ENCODE measurements at places on chromosomes 7 and 10. TPM values are rescaled to one million over a fixed set of nuclear protein-coding genes. Genes with fewer than 3 reads are reported as not detected.

DNA sequence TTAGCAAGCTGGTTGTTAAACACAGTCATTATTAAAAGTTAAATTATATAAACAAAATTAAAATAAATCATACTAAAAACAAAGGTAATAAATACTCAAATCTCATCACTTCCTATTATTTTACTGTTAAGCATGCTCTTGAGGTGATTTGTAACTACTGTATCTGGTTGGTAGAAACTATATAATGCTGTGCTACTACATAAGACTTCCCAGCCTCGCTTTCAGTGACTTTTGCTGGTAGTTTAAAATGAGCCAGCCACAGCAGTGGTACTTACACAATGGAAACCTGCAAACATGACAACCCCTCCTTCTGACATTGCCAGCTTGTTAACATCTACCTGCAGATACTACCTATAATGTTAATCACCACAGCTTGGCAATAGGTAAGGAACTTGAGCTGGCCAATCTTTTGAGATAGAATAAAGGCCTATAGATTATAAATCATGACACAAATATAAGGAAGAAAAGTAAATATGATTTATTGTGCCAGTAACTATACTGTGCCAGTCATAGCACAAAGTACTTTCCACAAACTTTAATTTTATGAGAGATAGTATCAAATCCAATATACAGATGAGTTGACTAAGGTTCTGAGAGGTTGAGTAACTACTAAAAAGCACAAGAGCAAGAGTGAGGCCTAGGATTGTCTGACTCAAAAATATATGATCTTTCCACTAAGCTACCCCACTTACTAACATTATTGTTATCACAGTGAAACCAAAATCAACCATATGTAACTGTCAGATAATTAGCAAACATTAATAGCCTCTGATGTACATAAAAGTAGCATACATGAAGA, 181.1 kb upstream of the ASAH2 start:
- DNase-seq: no peak

- DNase-seq: no peak
Observed at GRCh38 chr7:79063019-79063698, 390.3 kb downstream of the MAGI2 start.

DNA sequence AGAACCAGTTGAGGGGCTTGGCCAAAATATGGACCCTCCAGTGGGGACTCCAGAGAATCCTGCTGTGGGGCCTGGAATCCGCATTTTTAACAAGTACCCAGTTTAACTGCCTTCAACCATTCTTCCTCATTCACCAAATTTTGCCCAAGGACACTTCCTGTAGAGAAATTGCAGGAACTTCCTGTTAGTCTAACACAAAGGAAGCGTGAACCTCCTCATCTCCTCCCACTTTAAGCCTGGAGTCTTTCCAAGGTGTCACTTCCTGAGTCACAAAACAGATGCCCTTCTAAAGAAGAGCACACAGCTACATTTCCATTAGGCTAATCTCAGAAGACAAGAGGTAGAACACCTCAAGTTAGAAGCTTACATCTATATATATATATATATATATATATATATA, 188.4 kb downstream of the PPP1R17 start:
- no peak for DNase-seq

- DNase-seq: no peak
Observed at GRCh38 chr7:12221414-12221813, 10.3 kb downstream of the TMEM106B start.

GRCh38 chr7:53611043-53611442, 575.6 kb downstream of the POM121L12 start:
- no peak for DNase-seq

GRCh38 chr7:92872701-92873100, 36.3 kb upstream of the CDK6 start:
- no peak for DNase-seq

GRCh38 chr7:135558337-135558767, 635 bp downstream of the NUP205 start:
- DNase-seq: peak; percentile 67

Gene SHH
- 4.6 TPM for total RNA-seq

Gene CDNF
- 0.28 TPM for total RNA-seq

Gene MASTL
- total RNA-seq: 53.4 TPM

Gene OGDHL
- total RNA-seq: 31.9 TPM

Gene IDI2
- total RNA-seq: not detected

Gene CALY
- 2.2 TPM for total RNA-seq

Gene EIF3B
- 314 TPM for total RNA-seq

Gene CFAP43
- 0.21 TPM for total RNA-seq
